ENCODE measurements at places on chromosomes 13 and 19. TPM values are rescaled to one million over a fixed set of nuclear protein-coding genes. Genes with fewer than 3 reads are reported as not detected.

DNA sequence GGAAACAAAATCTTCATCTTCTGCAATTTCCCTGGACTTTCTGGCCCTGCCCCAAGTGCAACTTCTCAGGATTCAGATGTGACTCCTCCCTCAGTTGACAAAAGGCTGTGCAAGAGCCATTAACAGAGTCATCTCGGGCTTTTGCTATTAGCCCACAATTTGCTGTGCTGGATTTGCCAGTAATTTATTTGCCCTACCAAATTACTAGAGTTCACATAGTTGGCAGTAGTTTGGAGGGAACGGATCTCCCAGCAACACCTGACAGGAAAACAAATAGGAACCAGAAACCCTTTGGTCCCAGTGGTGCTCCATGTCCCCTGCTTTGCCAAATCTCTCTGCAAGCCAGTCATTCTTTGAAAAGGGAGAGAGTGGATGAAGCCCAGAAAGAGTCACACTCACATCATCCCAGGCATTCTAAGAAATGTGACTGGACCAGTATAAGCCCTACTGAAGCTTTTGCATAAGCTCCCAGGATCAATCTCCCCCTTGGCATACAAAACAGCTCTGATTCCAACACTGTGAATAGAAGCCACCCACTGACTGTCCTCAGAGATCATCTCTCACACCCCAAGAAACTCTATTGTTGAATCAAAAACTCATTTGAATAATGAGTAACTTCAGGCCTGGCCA lies 350.1 kb upstream of the NBEA start:
- DNase-seq: no peak

DNA sequence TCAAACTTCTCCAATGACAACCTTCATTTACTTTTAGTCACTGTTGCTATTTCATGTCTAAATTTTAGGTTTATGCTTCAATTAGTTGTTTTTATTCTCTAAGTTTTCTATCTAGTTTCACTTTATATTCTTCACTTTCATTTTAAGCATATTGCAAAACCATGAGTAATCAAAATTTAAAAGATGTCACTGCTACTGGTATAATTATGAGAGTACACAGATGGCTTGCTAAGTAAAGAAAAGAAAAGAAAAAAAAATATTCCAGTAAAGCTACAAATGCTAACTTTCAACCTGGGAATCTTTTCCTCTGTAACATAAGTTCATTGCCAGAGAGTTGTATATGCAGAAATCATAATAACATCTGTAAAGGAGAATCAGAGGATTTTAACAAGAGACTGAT lies 1624.7 kb downstream of the PCDH9 start:
- no peak for DNase-seq

GRCh38 chr19:46081928-46082727 lies 41.3 kb upstream of the IGFL4 start:
- DNase-seq: no peak

Gene TMEM59L
- 3.8 TPM for polyA plus RNA-seq

DNA sequence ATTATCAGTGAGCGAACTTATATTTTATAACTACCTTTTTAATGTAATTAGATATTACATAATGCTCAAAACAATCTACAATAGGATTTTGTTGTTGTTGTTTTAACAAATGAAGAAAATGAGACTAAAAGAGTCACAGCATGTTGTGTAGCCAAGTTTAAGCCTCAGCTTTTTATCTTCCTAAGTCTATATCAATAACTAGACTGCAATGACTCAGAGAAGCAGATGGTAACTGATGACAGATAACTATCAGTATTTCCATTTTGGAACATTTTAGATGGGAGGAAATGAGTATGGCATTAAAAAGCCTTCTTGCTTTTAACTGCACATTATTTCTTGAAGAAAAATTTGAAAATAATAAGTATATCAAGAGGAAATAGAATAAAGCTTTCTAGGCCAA lies 825.2 kb downstream of the SLITRK1 start:
- DNase-seq: no peak

Gene CADM4
- 43.2 TPM for polyA plus RNA-seq

DNA sequence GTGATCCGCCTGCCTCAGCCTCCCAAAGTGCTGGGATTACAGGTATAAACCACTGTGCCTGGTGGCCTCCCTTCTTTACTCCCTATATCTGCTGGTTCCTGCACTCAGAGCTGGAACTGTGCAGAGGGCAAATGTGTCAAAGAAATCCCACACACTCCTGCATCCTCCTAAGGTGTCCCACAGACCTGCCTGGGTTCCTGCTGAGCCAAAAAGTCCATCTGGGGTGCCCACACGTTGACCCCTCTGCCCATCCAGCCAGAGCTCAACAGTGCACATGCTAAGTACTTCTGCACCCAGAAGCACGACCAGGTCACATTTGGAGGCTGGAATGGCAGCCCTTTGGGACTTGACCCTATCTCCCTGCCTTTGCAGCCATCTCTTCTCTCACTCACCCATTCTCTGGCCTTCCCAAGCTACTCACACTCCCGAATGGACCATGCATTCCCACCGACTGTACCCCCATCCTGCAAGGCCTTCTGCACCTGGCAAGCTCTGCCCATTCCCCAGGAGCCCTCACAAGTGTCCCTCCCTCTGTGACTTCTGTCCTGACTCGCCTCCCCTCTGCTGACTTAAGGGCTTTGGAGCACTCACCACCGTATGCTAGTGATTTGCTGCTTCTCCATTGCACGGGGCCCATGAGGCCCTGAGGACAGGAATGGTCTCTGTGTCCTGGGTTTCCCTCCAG lies 152.1 kb downstream of the KCTD15 start:
- no peak for DNase-seq

DNA sequence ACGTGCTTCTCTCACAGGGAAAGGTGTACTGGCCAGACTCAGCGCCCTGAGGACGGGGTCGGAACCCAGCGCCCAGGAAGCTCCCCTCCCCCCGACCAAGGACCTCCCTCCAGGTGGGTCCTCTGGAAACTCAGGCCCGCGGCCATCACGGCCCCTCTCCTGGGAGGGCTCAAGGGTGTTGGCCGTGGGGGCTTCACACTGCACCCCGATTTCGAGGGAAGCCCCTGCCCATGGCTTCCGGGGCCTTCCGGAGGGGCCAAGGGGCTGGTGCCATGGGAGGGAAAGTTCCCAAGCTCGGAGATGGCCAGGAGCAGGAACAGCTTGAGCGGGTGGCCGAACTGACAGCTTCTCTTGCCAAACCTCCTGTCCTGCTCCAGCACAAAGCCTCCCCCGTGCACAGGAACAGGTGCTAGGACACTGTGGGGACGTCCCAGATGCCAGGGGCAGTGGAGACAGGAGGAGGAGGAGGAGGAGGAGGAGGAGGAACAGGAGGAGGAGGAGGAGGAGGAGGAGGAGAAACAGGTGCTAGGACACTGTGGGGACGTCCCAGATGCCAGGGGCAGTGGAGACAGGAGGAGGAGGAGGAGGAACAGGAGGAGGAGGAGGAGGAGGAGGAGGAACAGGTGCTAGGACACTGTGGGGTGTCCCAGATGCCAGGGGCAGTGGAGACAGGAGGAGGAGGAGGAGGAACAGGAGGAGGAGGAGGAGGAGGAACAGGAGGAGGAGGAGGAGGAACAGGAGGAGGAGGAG lies 10.0 kb downstream of the SBNO2 start:
- DNase-seq: no peak

DNA sequence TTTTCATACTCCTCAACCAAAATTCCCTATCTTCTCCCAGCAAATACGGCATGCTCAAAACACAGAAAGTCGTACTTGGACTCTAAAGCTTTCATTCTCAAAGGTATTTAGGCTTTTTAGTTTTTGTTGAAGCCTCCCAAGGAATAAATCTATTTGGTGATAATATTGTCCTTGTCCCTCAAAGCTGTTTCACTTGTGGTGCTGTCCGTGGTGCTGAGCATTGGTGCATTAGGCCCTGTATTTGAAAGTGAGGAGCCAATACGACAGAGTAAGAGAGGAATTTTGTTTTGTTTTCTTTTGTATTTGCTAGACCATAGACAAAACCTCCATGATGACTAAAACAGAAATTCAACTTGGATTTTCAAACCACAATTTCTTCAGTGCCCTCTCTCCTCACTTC lies 3.2 kb upstream of the LGALS13 start:
- DNase-seq: peak; percentile 9

DNA sequence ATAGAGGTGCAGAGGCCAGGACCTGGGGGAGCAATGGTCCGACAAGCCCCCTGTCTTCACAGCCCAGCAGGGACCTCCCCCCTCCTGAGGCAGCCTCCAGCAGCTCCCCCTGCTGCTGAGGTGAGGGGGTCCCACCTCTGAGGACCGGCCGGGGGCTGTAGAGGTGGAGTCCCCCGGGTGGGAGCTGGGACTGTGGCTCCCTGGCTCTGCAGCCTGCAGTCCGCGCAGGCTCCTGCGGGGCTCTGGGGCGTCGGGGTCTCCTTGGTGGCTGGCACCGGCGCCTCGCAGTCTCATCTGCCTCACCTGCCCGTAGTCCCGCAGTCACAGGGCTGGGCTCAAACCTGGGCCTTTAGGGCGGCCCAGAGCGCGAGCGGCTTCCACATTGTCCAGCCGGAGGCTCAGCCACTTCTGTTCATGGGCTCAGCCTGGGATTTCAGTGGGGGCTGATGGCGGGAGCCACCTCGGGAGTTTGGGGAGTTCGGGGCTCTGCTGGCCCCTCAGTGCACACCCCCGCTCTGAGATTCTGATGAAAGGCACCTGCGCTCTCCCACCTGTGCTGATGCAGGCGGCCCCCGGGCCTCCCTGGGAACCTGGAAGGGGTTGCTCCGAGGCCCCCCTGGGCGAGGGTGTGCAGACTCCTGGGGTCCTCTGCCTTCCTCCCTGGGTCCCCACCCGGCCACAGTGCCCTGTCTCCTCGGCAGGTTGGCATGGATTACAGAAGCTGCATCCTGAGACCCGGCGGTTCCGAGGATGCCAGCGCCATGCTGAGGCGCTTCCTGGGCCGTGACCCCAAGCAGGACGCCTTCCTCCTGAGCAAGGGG lies 7.0 kb upstream of the ZNF554 start:
- DNase-seq: no peak

Gene ADAMTSL5
- 0.23 TPM for polyA plus RNA-seq

Data from left renal cortex interstitium (tissue), 4 donors.